Stimulated activated CD4-positive, alpha-beta T cell treated with anti-CD3 and anti-CD28 coated beads, Interleukin-4, amount 100 ng/mL, for 48 hours (primary cell): ENCODE measurements at places on chromosomes 2 and 18.

- DNase-seq: no peak
Observed at GRCh38 chr2:200397785-200398184, 91.3 kb downstream of the SPATS2L start.

GRCh38 chr2:217244815-217245214 is 385.0 kb upstream of the TNP1 start:
- DNase-seq: no peak

GRCh38 chr2:230664128-230664527 is 48.5 kb upstream of the CAB39 start:
- no peak for DNase-seq

DNA sequence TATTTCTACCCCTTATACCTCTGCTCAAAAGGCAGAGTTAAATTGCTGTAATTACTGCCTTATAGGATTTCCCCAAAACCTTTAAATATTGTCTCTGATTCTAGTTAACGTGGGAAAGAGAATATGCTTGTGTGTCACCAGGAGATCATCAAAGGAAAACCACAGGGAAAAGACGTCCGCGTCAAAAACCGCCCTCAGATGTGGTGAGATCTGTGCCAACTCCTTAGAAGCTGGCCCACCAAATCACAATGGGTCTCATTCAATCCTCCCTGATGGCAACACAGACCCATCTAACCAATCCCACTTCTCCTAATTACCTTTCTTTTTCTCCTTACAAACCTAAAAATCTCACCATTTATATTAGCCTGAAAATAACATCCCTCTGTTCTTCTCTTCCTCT is 25.4 kb downstream of the VPS54 start:
- no peak for DNase-seq

DNA sequence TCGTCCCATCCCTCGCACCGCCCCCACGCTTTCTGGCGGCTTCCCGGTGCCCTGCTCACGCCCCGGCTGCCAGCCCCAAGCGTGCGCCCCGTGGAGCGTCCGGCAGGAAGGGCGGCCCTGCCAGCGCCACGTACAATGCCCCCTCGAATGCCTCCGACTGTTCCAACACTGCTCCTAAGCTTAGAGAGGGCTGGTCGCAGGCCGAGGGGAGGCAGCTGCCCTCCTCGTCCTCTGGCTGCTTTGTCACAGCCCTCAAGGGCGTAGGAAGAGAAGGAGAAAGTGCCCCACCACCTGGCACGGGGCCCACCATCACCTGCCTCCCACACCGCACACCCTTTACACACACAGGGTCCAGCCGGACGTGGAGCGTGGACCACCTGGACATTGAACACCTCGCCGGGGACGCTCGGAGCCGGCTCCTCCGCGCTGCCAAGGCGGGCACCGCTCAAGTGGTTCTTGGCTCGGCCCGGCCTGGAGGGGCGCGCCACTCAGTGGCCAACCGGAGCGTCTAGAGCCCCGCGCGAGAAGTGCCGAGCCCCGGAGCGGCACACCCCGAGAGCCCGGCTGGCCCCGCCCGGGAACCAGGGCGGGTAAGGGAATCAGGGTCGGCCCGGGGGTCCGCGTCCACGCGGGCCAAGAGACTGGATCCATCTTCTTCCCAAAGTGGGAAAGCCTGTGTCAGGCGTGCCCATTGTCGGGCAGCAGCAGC is 830 bp downstream of the DNER start:
- no peak for DNase-seq

- DNase-seq: no peak
Observed at GRCh38 chr2:145687442-145688134, 1167.7 kb upstream of the ZEB2 start.

DNA sequence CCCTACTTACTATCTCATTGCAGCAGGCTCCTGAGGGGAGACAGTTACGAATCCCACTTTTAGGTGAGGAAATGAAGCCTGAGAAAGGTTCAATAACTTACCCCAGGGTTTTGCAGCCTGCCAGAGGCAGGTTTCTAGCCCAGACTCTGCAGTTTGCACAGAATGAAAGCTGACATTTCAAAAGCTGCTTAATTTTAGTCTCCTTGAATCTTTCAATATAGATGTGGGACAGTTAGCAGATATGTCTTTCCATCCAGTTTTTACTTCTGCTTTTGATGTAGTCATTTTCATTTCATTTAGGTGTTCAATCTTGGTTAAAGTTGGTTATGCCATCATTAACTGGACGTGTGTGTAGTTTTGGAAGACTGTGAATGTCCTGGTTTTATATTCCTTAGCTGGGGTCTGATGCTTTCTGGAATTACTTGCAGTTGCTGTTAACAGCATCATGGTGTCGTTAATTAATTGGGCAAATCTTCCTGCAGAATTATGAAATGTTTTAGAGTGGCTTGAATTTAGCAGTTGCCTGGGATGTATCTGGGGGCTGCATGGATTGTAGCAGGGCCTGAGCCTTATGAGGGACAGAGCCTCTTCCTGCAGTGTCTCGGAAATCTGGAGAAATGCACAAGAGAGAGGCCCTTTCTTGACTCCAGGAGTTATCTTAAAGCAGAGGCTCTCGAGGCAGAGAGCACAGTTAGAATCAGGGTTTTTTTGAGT is 100.8 kb downstream of the ZNF532 start:
- DNase-seq: no peak

- DNase-seq: no peak
Observed at GRCh38 chr2:187008111-187008510, 159.1 kb upstream of the ZSWIM2 start.

DNA sequence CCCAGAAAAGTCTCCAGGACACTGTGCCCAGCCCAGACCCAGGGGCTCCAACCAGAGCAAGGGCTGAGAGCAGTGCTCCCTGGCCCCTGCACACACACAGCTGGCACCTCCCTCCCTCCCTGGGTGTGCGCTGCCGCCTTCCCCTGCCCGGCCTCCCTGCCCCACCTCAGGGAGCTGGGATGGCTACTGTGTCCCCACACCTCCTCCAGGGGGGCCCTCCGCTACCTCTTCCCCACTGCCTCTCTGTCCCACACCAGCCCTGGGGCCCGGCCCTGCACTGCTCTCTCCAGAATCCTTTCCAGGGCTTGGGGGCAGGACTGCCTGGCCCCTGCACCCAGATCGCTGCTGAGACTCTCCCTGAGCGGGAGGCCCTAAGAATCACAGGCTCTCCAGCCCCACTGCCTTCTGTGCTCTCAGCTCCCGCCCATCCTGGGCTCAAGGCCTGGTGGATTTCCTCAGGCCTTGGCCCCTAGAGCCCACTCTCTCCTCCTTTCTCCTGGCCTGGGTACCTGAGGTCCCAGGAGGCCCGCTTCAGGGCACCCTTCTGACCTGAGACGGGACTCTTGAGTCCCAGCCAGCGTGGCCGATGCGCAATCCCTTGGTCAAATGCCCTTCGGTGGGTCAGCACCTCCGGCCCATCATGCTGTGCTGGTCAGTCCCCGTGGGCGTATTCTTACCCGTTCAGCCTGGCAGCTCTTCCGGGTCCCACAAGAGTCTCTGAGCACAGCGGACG is 276.8 kb upstream of the HDAC4 start:
- no peak for DNase-seq

- DNase-seq: no peak
Observed at GRCh38 chr2:128879161-128879560, 560.5 kb upstream of the HS6ST1 start.

- DNase-seq: no peak
Observed at GRCh38 chr2:150385211-150385610, 102.3 kb downstream of the RND3 start.

DNA sequence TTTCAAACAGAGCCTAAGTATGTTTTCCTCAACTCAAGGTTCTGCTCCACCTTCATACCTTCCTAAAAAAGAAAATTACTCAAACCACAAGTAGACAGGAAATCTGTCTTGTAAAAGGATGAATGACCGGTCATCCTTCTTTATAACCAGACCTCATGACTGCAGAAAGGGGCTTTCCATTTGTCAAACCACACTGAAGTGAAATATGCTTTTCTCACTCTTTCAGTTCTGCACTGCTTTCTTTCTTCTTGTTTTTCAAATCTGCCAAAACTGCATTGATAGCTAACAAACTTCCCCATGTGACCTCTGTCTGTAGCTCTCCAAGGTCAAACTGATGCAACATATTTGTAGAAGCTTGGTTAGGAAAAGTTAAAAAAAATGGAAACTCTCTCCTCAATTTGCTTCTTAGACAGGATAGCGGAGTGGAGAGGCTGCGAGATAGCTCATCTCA is 308.9 kb upstream of the CCDC68 start:
- DNase-seq: no peak

DNA sequence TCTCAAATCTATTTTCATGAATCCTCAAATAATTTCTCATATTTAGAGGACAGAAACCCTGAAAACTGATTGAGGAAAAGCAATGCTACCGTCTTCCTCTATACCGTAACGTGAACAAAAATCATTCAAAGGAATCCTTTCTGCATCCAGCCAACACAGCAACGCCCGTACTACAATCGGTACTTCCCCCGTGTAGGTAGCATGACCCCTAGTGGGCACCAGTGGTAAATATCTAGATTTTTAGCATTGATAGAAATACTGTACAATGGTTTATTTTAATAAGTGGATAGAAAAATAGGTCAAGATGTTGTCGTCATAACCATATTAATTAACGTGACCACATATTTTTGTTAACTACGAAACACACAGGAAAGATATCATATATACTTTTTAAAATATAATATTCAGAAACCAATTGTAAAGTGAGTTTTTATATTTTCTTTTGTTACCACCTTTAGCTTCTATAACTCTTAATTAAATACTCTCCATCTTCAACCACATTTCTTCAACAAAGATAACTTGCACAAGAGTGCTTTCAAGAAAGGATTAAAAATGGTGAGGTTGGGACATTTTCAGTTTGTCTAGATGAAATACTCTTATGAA is 194.1 kb downstream of the SS18 start:
- DNase-seq: peak; percentile 0

DNA sequence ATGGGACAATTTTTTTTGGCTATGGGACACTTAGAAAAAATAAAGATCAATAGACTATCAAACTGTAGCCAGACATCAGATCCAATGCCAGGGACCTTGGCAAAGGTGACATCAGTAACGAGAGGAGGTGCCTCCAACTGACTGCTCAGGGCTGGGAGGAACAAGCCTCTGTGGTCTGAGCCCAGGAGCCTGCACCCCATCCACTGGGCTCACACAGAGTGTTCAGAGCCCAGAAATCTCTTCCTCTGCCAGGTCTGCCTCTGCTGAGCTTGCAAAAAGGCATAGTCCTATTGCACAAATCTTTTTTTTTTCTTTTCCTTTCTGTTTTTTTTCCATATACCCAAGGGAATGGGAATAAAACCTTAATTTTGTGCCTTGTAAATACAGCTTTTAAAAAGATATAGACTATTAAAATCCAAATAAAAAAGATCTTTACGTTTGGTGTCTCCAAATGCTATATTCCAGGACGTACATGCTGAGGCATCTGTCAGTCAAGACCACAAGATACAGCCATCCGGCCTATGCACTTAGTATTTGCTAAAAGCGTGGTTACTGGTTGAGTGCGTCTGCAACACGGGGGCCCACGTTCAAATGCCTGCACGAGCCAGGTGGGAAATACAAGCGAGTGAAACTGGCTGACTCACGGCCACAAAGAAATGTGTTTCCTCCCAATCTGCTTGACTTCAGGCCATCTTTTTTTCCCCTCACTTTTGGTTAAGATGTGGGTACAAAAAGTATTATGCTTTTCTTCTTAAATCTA is 7.8 kb upstream of the ARHGAP25 start:
- DNase-seq: peak; percentile 56
